ENCODE measurements at places on chromosomes 6 and 20.
A peak's percentile ranks its signal among the peaks of the same experiment; 100 is the strongest.

DNA sequence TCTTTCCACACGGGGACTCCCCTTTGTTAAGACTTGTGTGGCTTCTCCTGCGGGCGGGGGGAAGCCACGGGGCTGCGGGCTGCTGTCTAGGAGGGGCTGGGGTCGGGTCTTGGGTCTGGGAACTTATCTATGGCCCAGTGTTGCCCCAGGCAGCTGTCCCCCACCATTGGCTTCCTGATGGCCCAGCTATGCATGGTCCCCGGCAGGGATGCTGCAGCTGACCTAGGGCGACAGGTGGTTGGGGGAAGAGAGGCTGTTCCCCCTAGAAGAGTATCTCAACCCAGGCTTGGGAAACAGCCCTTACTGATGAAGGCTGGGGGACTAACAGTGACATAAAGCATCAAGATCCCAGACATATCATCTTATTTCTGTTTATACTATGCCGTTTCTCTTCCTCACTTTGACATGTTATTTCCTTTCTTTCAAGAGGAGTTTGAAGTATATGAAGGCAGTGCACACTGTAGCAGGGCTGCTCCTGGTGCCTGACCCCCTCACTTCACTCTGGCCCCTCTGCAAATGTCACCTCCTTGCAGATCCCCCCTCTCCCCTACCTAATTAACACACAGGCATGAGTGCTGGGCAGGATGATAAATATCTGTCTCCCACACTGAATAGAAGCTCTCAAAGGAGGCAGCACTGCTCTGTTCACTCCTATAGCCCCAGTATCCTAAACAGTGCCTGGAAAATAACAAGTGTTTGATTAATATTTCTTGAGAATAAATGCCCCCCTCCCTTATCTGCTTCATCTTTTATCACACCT is 87.0 kb downstream of the HIVEP2 start:
- DNase-seq, result no peak

GRCh38 chr6:47396401-47397069 is 81.1 kb upstream of the CD2AP start:
- no peak for DNase-seq

DNA sequence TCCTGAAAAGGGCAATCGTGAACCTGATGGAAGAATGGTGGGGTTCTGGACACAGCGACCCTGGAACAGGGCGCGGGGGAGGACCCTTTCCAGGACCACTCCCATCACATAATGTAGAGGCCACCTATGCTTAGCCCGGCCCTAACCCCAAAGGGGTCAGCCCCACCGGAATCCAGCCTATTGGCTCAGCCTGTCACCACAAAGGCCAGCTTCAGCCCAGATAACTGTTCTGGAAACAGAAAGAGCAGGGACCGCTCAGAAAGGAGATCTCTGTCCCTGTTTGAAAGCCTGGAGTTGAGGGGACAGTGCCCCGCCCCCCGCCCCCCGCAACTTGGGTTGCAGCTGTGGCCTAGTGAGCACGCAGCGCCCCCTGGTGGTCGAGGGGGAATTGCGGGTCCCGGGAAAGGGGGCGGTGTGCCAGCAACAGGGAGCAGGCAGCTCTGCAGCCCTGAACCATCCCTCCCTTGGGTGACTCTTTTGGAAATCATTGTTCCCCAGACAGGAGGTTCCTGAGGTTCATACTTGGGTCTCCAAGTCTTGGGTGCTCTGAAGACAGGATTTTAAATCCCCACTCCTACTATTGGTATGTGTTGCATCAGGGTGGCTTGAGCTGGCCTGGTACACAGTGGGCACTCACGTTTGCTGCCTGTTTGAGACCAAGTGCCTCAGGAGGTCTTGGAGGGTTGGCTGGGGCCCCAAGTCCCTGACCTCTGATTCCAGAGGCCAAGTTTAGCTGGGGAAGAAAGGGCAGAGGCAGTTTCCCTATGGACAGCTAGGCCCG is 1.5 kb downstream of the SIGLEC1 start:
- peak; percentile 14 for DNase-seq

DNA sequence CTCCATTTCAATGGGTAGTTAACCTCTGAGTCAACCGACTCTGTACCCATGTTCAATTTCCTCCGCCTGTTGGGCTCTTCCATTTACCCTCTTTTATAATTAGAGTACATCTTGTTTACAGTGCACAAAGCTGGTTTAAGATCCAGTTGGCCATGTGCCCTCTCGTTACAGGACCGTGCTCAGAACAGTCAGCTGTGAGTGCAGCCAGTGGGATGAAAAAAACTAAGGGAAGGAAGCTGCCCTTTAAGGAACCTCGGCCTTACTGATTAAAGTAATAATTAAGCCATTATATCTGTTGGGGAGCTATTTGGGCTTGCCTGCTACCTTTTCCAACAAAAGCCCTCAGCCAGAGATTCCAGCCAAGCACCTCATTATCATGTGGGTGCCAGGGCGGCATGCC is 68.8 kb downstream of the TMEM170B start:
- DNase-seq, result peak; percentile 97

DNA sequence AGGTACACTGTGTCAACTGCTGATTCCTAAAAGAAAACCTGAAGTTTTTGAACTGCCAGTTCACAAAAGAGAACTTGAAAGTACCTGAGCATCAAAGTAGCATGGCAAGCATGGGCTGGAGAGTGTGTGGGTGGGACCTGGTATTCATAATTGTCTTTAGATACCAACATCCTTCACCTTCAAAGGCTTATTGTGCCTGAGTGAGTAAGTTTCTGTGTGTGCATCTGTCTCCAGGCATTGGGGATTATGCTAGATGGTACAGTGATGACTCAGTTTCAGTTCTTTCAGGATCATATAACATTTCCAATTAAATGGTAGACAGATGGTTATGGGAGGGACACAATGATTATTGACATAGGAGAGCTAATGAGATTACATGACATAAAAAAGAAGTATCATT is 238.5 kb downstream of the ZFAND3 start:
- no peak for DNase-seq

DNA sequence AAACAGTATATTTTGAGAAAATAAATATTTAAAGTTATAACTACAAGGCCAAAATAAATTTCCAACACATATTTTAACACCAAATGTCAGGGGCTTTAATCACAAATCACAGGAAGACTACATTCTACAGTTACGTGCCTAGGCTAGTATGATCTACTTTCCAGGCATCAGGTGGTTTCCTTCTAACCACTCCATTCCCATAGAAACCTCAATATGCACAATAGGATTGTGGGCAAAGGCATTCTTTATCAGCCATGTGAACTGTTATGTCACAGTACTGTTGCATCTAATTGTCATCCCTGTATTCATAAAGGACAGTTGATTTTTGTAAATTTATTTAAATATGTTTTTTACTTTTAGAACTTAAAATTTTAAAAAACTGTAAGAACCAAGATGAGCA is 32.4 kb downstream of the ATG5 start:
- no peak for DNase-seq

DNA sequence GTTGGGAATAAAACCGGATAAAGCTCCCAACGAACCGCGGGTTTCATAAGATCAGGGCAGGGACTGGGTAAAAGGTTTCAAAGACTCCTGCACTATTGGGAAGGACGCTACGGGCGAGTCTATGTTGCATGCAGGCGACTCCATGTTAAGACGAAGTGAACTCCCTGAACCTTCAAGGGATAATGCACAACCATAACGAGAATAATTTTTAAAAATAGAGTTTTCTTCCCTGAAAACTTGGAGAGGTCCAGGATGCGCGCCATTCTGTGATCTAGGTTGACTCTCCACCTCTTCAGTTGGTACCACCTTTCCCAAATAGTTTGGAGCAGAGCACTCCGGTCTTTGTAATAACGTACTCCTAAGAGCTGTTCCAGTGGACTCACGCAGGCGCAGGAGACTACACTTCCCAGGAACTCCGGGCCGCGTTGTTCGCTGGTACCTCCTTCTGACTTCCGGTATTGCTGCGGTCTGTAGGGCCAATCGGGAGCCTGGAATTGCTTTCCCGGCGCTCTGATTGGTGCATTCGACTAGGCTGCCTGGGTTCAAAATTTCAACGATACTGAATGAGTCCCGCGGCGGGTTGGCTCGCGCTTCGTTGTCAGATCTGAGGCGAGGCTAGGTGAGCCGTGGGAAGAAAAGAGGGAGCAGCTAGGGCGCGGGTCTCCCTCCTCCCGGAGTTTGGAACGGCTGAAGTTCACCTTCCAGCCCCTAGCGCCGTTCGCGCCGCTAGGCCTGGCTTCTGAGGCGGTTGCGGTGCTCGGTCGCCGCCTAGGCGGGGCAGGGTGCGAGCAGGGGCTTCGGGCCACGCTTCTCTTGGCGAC is at the start of gene TPX2:
TSS of gene TPX2 (plus strand) at position 562 of the 821 bp plus-strand sequence. CDS start 18,187 bp downstream, outside the sequence.
- DNase-seq, result peak; percentile 99

DNA sequence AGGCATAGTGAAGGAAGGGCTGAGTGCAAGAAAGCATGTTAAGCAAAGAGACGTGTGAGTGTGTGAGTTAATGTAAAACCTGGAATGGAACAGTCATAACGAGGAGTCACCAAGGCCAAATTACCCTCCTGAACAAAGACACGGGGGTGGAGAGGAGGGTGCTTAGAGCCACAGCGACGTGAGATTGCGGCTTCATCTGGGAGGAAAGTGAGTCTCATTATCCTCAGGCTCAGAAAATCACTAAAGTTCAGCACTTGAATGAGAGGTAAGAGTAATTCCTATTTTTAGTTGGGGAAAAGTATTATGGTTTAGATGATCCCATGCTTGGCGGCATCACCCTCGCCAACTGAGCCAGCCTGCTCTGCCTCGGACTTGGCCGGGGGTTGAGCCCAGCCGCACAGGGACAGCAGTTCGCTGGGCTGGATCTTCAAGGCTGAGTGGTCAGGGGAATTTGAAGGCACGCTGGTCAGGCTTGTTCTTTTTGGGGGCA is 136.6 kb downstream of the DTNBP1 start:
- DNase-seq, result no peak

DNA sequence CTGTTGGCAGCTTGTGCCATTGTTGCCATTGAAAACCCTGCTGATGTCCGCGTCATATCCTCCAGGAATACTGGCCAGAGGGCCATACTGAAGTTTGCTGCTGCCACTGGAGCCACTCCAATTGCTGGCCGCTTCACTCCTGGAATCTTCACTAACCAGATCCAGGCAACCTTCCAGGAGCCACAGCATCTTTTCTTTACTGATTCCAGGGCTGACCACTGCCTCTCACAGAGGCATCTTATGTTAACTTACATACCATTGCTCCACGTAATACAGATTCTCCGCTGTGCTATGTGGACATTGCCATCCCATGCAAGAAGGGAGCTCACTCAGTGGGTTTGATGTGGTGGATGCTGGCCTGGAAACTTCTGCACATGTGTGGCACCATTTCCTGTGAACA is 221.8 kb upstream of the FAM83B start:
- no peak for DNase-seq

DNA sequence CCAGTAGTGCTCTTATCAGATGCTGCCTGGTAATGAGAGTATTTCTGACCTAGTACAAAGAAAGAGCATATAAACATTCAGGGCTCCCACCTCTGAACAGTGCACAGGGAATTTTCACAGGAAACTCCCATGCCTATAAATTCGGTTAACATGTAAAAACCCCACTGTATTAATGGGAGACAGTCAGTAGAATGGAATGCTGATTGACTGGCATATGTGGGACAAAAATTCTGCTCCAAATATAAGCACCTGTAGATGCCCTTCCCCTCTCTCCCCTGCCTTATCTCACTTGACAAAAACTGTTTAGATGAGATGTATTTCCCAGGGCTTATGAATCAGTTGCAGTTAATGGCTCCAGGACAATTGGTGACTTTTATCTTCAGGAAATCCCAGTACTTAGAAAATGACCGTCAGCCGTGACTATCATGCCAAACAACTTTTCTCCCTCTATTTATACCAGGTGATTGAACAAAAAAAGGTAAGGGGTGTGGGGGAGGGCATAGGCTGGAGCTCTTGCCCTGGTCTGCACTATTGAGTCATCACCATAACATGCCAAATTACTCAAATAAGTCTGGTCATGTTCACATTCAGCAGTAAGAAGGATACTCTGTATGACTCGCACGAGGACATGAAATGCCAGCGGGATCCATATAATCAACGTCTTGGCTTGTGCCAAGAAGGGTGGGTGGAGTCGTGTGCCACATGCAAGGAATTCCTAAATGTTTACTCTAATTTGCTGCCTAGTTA is 176.4 kb upstream of the BMP2 start:
- peak; percentile 10 for DNase-seq

- DNase-seq, result no peak
Observed at GRCh38 chr6:19549109-19549508, 288.1 kb upstream of the ID4 start.

- no peak for DNase-seq
Observed at GRCh38 chr20:59743767-59744485, 139.6 kb downstream of the PHACTR3 start.

GRCh38 chr20:45949542-45950329 is 15.3 kb downstream of the PCIF1 start:
- no peak for DNase-seq

DNA sequence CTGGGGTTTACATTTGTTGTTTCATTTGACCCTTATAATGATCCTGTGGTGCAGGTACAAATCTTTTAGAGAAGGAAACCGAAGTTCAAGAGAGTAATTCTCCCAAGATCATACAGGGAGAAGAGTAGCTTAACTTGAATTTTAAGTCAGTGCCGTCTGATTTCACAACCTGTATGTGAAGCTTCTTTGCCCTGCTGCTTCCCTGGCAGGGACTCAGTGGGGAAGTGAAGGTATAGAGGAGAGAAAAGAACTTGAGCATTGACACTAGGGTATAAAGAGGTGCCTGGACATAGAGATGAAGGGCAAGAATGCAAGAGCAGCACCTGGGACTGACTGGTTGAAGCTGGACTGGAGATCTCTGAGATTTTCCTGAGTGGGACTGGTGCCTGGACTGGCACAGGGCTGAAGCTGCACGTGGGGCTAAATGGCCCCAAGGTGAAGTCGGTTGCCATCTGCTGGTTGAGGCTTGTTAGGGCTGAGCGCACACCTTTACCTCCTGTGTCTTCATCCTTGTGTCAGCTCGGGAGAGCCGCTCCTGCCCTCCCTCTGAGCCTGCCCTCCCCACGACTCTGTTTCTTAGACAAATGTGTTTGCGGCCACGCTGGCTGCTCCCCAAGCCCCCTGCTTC is 41.8 kb downstream of the FARS2 start:
- DNase-seq, result no peak

DNA sequence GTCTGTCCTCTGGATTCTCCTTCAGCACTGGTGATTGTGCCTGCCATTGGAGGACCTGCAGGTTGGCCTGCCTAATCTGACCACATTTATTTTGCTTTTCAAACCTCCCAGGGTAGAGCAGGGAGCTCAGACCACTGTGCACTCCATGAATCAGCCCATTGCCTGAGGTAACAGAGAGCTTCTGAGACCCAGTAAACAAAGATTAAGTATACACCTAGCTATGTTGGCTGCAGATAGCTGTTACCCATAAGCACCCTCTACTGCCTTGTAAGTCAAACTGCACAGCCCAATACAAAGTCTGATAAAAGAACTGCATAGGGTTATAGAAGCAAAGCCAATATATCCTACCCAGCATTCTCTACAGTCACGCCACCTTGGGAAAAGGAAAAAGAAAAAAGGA is 338.7 kb downstream of the HTR1B start:
- no peak for DNase-seq

GRCh38 chr6:13708736-13709135 is 2.9 kb downstream of the RANBP9 start:
- DNase-seq, result no peak

DNA sequence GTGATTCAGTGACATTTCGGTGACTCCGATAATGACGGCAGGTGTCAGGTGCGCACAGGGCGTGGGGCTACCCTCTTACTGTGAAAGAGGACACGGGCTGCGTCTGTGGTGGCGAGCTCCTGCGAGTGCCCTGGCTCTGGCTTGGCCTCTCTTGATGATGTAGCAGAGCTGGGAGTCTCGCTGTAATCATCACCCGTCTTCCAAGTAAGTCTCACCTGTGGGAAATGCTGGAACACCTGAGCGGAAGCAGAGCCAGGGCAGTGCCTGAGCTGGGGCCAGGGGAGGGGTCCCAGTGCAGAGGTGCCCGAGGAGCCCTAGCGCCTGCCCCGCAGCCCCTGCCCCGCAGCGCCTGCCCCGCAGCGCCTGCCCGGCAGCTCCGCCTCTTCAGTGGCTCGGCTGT is 4.8 kb downstream of the OSBPL2 start:
- no peak for DNase-seq

Measured in NCI-H1105 (cell line).